ENCODE measurements at places on chromosomes 11 and 22. TPM values are rescaled to one million over a fixed set of nuclear protein-coding genes. Genes with fewer than 3 reads are reported as not detected.
A peak's percentile ranks its signal among the peaks of the same experiment; 100 is the strongest.

DNA sequence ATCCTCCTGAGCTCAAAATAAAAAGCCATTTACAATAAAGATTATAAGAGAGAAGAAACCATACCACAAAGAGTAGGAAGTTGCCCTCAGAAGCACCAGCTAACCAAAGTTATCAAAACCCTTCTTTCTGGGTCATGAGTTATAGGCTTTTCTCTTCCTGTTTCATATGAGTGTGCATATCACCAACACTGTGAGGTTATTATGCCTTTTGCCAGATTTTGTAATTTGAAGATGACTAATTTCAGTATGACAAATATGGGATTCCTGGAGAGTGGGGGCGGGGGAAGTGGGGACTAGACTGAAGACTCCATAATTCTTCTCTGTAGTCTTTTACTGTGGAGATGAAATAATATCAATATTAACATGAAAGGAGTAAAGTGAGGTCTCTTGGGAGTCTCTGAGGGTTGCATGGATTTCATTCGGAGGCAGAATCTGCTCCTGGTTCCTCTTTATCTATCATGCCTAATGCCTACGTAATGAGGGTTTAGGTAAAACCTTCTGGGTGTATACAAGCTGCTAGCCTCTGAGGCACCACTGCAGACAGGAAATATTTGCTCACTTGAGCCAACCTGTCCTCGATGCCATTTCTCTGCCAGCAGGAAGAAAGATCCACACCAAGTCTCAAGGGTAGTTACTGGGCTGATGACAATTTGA lies 2.1 kb downstream of the LPXN start:
- no peaks in the 10 kb centered on the region for H3K27me3 ChIP-seq
- H3K4me1 ChIP-seq, result peaks cover 15% of the 10 kb centered on the region
- peak; percentile 85 for DNase-seq
- H3K27ac ChIP-seq, result peak overlapping the region; percentile 82
- 0 out of 2 replicates have a peak, but pooled peaks cover 2% of the 10 kb centered on the region for H3K36me3 ChIP-seq

DNA sequence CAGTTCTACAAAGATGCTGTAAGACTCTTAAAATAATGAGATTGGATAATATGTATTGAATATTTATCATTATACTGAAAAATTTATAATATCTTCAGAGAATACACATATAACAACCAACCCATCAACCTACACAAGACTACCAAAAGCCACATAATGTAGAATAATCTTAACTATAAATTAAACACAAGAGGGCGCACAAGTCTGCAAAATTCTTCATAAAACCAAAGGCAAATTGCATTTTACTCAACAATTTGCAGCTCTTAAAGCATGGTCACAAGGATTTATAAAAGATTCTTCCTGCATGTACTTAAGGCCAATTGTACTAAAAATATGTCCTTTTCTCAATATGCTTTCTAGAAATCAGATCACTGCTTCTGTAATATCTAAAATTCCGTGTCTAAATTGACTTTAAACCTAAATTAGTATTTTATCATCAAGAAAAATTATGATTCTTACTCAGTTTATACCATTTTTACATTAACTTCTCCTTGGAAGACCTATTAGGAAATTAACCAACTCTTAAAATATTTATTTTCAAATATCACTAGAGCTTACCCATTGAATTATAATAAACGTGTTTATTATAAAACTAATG lies 79.0 kb downstream of the TTC28 start:
- peaks cover 6% of the 10 kb centered on the region for H3K4me1 ChIP-seq
- no peak overlapping the region for H3K27ac ChIP-seq
- peak; percentile 72 for DNase-seq
- H3K36me3 ChIP-seq, result no peaks in the 10 kb centered on the region
- H3K27me3 ChIP-seq, result no peaks in the 10 kb centered on the region

DNA sequence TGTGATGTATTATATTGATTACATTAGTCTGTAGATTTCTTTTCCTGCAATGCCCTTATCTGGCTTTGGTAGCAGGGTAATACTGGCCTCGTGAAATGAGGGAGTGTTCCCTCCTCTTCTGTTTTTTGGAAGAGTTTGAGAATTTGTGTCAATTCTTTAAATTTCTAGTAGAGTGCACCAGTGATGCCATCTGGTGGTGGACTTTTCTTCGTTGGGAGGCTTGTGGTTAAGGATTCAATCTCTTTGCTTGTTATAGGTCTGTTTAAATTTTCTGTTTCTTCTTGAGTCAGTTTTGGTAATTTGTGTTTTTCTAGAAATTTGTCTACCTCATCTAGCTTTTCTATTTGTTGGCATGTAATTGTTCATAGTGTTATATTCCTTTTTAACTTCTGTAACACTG lies 18.9 kb downstream of the SHANK3 start:
- no peak overlapping the region for H3K4me3 ChIP-seq
- peaks cover 16% of the 10 kb centered on the region for H3K27me3 ChIP-seq
- H3K36me3 ChIP-seq, result no peaks in the 10 kb centered on the region
- H3K4me1 ChIP-seq, result no peaks in the 10 kb centered on the region
- H3K27ac ChIP-seq, result no peak overlapping the region

HBB gene
- polyA plus RNA-seq, result not detected

DNA sequence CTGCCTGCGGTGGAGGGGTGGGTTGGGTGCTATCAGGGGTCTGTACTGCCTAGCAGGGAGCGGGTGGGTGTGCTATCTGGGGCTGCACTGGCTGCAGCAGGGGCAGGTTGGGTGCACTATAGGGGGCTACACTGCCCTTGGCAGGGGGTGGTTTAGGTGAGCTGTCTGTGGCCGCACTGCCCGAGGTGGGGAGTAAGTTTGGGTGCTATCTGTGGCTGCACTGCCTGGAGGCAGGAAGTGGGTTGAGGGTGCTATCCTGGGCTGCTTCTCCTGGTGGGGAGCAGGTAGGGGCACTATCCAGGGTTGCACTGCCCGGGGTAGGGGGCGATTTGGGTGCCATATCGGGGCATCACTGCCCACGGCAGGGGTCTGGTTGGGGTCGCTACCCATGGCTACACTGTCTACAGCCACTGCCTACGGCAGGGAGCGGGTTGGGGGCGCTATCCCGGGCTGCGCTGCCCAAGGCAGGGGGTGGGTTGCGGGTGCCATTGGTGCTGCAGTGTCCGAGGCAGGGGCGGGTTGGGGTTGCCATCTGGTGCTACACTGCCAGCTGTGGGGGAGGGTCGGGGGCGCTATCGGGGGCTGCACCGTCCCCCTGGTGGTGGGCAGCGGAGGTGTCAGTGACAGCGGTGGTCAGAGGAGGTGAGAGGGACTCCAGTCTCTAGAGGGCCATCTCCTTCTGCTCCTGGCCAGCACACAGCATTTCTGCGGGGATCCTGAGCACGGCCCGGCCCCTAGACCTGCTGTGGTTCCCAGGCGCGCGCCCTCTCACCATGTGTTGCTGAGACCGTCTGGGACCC lies 1.3 kb upstream of the RFPL2 start:
- H3K27ac ChIP-seq, result no peak overlapping the region
- no peaks in the 10 kb centered on the region for H3K36me3 ChIP-seq
- H3K27me3 ChIP-seq, result peaks cover 16% of the 10 kb centered on the region
- no peak for DNase-seq
- H3K4me3 ChIP-seq, result no peak overlapping the region
- no peaks in the 10 kb centered on the region for H3K4me1 ChIP-seq

DNA sequence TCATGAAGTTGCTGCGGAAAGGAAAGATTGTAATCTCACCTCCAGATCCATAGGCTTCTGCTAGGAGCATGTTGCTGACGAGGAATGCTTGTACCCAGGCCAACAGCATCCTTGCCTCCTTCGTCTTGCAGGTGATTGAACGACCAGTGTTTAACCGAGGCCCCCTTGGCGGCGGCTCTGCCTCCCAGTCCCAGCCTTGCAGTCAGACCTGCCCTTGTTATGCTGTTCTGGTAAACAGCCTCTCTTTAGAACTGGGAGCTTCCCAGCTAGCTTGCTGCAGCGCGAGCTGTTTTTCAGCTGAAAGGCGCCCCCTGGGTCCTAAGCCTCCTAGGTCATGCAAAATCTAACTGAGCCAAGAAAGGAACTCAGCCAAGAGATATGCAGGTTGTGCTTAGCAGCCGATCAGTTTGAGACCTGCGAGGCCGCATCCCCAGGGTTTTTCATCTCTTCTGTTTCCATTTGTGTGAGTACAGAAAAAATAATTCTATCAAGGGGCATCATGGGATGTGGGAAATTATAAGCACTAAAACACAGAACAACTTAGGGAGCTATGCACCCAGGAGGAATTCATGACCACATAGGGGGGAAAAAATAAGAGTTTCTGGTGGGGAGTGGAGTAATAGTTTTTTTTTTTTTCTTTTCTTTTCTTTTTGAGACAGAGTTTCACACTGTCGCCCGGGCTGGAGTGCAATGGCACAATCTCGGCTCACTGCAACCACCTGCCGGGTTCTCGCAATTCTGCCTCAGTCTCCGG lies at the start of gene PIK3IP1:
TSS of gene PIK3IP1 (minus strand) at position 253 of the 754 bp plus-strand sequence. CDS start at position 109, 144 bp downstream.
- H3K4me3 ChIP-seq, result peak within 1 kb of the TSS; percentile 54
- DNase-seq, result peak; percentile 91

DNA sequence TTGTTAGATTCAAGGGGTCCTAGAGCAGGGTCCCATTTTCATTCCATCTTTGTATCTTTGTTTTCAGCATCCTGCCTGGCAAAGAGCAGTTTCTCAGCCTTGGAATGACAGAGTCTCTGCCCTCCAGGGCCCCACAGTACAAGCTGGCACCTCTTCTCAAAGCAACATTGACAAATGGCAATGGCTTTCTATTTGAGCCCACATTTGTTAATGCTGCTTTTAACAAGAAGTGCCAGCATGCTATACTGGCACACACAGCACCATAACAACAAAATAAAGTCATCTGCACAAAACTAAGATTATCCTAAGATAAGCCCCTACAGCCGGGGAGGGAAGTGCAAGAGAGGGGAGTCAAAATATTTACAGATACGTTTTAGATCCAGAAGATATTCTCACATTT lies 309.7 kb upstream of the C11orf87 start:
- H3K27ac ChIP-seq, result no peak overlapping the region
- peaks cover 4% of the 10 kb centered on the region for H3K27me3 ChIP-seq
- H3K4me1 ChIP-seq, result peaks cover 3% of the 10 kb centered on the region
- no peak overlapping the region for H3K4me3 ChIP-seq

GRCh38 chr11:114972105-114972504 lies 293.8 kb downstream of the NXPE2 start:
- no peak overlapping the region for H3K27ac ChIP-seq
- H3K36me3 ChIP-seq, result no peaks in the 10 kb centered on the region
- no peaks in the 10 kb centered on the region for H3K27me3 ChIP-seq
- no peaks in the 10 kb centered on the region for H3K4me1 ChIP-seq
- no peak for DNase-seq
- no peak overlapping the region for H3K4me3 ChIP-seq

DNA sequence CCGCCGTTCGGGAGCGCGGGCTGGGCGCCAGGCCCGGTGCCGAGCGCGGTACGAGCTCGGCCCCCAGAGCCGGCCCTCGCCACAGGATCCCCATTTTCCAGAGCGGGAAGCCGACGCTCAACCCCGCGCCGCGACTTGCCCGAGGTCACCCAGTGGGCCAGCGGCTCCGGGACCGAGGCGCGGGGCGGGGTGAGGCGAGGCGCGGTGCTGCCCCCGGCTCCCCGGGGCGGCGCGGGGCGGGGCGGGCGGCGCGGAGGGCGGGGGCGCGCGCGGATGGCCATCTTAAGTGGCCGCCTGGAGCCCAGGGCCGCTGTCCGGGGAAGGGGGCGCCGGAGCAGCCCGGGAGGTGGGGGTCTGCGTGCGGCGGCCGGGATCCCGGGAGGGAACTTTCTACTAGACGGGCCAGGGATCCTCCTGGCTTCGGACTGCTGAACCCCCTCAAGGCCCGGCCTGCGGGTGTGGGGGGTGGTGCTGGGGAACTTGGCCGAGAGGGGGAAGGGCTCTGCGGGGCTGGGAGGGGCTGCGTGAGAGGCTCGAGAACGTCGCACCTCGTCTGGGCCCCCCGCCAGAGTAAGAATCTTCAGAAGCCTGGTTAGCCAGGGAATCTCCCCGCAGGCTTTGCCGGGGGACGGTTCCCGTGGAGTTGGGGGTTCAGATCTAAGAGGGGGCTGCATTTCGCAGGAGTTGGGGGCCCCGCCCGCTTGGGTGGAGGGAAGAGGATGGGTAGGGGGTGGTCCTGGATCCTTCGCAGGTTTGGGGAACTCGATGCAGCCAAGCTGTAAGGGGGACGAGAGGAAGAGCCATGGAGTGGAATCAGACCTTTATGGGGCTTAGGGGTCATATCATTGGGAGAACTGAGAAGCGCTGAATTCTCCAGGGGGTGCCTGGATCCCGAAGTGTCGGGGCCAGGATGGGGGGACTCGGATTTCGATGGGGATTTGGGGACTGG lies 678 bp upstream of the INPPL1 start:
- peaks cover 6% of the 10 kb centered on the region for H3K4me1 ChIP-seq
- H3K27ac ChIP-seq, result peak overlapping the region; percentile 96
- peak overlapping the region; percentile 98 for H3K4me3 ChIP-seq
- peaks cover 2% of the 10 kb centered on the region for H3K27me3 ChIP-seq
- peaks cover 21% of the 10 kb centered on the region for H3K36me3 ChIP-seq

POTEH gene
- polyA plus RNA-seq, result not detected

- H3K27me3 ChIP-seq, result no peaks in the 10 kb centered on the region
- no peaks in the 10 kb centered on the region for H3K4me1 ChIP-seq
- no peak overlapping the region for H3K27ac ChIP-seq
- no peak overlapping the region for H3K4me3 ChIP-seq
- no peak for DNase-seq
These were observed 75.4 kb upstream of the FSHB start for GRCh38 chr11:30155428-30155827.

DNA sequence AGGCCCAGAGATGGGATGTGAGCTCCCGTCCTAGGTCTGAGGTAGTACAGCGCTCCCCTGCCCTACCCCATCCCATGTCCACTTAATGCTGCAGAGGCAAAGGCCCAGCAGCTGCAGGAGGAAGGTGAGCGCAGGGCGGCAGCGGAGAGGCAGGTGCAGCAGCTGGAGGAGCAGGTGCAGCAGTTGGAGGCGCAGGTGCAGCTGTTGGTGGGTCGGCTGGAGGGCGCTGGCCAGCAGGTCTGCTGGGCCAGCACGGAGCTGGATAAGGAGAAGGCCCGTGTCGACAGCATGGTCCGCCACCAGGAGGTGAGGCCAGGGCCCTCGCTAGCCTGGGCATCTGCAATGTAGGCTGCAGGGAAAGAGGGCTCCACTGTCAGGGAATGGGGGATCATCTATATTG lies 15.2 kb downstream of the CCDC157 start:
- H3K27ac ChIP-seq, result no peak overlapping the region
- no peak for DNase-seq
- no peaks in the 10 kb centered on the region for H3K27me3 ChIP-seq

SLC15A3 gene
- polyA plus RNA-seq, result 4.4 TPM

BIRC3 gene
- 1.3 TPM for polyA plus RNA-seq

GRCh38 chr22:25823276-25823675 lies 81.3 kb downstream of the MYO18B start:
- H3K4me1 ChIP-seq, result no peaks in the 10 kb centered on the region
- DNase-seq, result no peak
- H3K27me3 ChIP-seq, result no peaks in the 10 kb centered on the region
- no peaks in the 10 kb centered on the region for H3K36me3 ChIP-seq
- no peak overlapping the region for H3K27ac ChIP-seq
- no peak overlapping the region for H3K4me3 ChIP-seq
